ENCODE measurements at places on chromosomes 2 and 18. TPM values are rescaled to one million over a fixed set of nuclear protein-coding genes. Genes with fewer than 3 reads are reported as not detected.

The HOXD11 gene
- total RNA-seq: 6.1 TPM

The FAP gene
- not detected for total RNA-seq

The ATL2 gene
- total RNA-seq: 71.6 TPM

The CCDC74A gene
- total RNA-seq: 15.9 TPM

The GREB1 gene
- total RNA-seq: 2.8 TPM

The PNKD gene
- total RNA-seq: 68.8 TPM

The SH2D6 gene
- 0.43 TPM for total RNA-seq

The PKDCC gene
- total RNA-seq: 30.5 TPM

All from A549 treated with CpdA at 1 μM for 4 hours (cell line).